ENCODE measurements at places on chromosomes 12 and 14. TPM values are rescaled to one million over a fixed set of nuclear protein-coding genes. Genes with fewer than 3 reads are reported as not detected.

DNA sequence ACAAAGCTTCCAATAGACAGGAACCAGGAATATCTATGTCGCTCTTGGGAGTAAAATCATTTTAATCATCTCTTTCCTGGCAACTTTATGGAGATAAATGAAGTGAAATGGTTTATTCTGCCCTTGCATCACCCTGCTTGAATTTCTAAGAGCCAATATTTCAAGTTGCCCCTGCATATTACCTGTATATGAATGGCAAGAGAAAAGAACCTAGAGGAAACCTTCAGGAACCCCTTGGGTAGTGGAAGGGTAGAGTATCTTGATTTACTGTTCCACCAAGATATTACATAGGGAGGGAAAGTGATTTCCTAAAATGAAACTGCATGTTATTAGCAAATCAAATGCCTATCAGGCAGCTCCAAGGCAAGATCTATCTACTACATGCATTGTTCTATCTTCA, 308.4 kb upstream of the NAV3 start:
- DNase-seq: no peak

GRCh38 chr14:60878121-60878520, 102.8 kb downstream of the TRMT5 start:
- no peak for DNase-seq

DNA sequence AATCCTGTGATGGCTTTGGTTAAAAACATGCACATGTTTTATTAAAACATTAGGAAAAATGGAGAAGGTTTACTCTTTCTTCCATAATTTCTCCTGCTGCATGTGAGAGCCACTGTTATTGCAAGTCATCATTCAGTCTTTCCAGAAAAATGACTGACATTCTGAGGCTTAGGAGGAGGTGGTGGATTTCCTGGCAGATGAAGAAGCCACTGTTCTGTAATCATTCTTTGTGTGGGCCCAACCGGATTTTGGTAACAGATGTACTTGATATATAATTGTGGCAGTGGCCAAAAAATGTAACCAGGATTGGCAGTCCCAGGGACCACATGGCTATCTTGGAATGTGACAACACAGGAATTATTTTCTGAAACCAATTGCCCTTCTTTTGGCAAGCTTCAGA, 120.2 kb downstream of the DAAM1 start:
- DNase-seq: no peak

GRCh38 chr14:54108481-54109471, 152.2 kb upstream of the BMP4 start:
- no peak for DNase-seq

DNA sequence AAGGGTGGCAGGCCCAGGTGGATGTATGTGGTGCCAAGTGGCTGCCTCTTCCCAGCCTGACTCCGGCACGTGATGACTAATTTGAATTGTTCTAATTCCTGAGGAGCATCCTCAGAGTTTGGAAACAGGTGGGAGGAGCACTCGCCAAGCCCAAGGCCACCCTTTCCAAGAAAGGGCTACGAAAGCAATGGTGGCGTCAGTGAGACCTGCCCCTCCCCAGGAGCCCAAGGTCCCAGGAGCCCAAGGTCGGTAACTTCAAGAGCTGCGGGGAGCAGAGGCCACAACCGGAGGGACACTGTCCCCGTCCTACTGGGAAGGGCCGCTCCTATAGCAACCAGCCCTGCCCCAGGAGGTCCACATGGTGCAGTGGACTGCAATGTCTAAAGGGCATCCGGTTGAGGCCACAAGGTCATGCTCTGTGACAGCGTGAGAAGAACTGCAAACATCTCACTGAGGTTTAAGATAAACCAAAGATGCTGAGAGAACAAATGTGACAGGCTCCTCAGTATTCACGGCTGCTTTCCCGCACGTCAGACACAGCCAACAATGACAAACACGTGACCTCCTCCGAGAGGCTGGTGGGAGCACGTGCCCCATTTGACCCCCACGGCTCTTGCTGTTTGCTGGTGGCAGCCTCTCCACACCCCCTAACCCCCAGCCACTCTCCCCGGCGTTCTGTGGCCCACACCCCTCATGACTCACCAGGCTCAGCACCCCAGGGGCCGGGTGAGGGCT, 79.6 kb downstream of the ITPK1 start:
- DNase-seq: no peak

The TOX4 gene
- total RNA-seq: 23.3 TPM

GRCh38 chr12:1564067-1564466, 30.3 kb downstream of the FBXL14 start:
- no peak for DNase-seq

- no peak for DNase-seq
These were observed 296.5 kb downstream of the GALC start for GRCh38 chr14:87696485-87696884.

The CABP1 gene
- 0.49 TPM for total RNA-seq

The CDH24 gene
- total RNA-seq: 5.4 TPM

DNA sequence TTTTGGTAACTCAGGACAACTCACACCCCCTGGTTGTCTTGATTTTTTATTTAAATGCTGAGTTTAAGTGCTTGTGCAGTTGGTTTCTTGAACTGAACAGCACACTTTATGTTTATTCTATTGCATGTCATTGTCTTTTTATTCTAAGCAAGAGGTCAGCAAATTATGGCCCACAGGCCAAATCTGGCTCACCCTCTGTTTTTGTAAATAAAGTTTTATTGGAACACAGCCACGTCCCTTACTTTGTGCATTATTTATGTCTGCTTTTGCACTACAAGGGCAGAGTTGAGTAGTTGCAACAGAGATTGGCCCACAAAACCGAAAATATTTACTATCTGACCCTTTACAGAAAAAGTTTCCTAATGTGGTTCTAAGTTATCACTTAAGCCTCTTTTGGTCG, 52.3 kb downstream of the SUDS3 start:
- DNase-seq: no peak

The KRT72 gene
- not detected for total RNA-seq

Data from vagina (tissue), 2 donors.